Activated naive CD8-positive, alpha-beta T cell treated with anti-CD3 and anti-CD28 coated beads for 36 hours (primary cell): ENCODE measurements at places on chromosomes 6 and 20.

- DNase-seq = no peak
These were observed 524.0 kb downstream of the TFAP2A start for GRCh38 chr6:9890893-9891292.

DNA sequence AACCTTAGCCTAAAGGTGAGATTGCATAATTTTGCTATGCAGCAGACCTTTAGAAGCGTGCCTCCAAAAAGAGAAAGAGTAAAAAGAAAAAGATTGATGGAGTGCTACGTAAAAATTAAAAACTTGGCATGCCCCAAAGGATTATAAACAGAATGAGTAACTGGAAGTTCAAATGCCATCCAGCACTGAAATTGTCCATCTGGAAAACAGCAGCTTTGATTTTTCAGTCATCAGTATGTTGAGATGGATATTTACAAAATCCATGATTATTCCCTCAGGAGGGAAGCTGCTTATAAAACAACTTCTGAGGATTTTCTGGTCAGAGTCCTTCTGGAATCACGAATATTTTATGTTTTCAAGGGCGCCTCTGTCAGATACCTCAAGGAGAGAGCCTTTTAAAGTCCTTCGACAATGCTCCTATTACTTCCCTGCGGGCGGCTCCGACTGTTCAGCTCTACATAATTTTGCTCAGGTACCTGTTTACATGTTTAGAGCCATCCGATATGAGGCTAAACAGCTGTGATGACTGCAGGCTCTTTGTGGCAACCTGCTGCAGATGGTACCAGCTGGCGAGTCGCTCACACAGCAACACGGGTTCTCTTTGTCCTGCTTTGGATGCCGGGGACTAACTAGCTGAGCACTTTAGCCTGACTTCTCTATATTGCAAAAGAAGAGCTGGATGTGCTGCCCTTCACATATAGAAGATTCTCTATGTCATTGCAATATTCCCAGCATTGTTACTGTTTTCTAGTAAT lies 83.3 kb downstream of the RCAN2 start:
- DNase-seq = no peak

GRCh38 chr20:1881240-1881835 lies 13.9 kb upstream of the SIRPA start:
- DNase-seq = no peak

DNA sequence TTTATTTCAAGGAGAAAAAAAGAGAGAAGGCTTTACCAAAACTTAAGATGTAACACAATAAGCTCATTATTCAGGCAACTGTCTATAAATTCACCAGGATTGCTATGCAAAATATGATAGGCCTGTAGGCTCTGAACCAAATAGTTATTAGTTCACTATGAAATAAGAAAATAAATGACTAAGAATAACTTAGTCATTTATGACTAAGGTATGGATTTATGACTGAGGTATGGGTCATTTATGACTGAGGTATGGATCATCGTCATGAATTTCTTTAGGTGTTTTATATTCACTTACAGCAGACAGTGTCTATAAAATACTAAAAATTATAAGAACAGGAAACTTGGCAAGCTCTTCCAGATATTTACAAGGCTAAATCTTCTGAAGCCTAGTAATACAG lies 52.1 kb upstream of the SNX9 start:
- DNase-seq = no peak

GRCh38 chr6:36373368-36374019 lies 14.0 kb downstream of the ETV7 start:
- no peak for DNase-seq
